ENCODE measurements at places on chromosomes 16 and 17.

GRCh38 chr16:76696876-76697275 lies 419.7 kb downstream of the CNTNAP4 start:
- DNase-seq, result no peak

- no peak for DNase-seq
Measured at GRCh38 chr16:75754141-75754540, 27.9 kb upstream of the CPHXL start.

- DNase-seq, result no peak
Measured at GRCh38 chr16:67969254-67970039, 1.0 kb upstream of the SLC12A4 start.

DNA sequence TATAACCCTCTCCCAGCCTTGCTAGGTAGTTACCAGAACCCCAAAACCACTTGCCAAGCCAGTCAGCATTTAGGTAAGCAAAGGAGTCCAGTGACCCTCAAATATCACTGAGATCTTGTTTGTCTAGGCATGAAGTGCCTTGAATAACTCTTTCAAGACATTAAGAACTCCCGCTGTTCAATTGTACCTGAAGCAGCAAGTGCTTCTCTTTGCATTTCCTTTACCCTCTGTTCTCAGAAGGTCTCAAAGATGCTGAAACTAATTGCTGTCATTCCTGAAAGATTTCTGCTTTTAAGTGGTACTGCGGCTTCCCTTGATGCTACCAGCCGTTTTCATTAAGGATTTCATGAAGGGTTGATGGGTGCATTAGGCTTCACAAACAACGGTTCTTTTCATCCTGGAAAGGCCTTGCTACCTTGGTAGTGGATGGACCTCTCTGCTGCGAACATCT lies 142.7 kb downstream of the PITPNC1 start:
- no peak for DNase-seq

DNA sequence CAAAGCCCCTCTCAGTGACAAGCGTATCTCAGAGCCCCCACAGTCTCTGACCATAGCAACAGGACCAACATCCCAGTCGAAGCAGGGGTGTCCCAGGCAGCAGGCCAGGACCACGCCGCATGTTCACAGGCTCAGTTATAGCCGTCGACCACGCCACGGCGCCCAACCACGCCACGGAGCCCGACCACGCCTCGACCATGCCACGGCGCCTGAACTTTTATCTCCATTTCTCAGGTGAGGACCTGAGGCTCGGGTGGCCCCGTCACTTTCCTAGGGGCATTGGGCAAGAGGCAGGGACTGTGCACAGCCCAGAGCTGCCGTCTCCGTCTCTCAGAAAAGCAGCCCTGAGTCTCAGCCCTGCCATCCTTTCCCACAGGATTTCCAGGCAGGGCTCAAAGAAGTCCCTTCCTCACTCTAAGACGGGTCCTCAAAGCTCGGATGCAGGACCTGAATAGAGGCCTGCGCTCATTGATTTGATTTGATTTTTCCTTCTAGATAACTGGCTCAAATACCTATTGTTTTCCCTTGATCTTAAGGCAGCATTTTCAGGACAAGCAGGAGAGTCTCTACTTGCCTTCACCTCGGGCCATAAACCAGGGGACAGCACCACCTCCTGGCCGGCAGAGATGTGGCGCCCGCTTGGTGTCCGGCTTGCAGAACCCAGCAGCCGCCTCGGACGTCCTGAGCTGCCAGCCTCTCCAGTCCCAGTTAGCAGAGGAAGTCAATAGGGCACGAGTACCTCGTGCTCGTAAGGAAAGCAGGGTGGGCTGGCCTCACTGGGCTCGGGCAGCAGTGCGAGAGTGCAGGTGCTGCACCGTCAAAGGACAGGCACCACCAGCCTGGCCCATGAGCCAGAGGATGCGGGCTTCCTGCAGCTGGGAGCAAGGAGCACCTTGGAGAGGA lies 38.8 kb downstream of the C16orf95 start:
- peak; percentile 29 for DNase-seq

- DNase-seq, result no peak
Measured at GRCh38 chr17:39688475-39688835, 598 bp upstream of the PGAP3 start.

- DNase-seq, result no peak
Measured at GRCh38 chr17:76879254-76879653, 11.1 kb downstream of the MGAT5B start.

DNA sequence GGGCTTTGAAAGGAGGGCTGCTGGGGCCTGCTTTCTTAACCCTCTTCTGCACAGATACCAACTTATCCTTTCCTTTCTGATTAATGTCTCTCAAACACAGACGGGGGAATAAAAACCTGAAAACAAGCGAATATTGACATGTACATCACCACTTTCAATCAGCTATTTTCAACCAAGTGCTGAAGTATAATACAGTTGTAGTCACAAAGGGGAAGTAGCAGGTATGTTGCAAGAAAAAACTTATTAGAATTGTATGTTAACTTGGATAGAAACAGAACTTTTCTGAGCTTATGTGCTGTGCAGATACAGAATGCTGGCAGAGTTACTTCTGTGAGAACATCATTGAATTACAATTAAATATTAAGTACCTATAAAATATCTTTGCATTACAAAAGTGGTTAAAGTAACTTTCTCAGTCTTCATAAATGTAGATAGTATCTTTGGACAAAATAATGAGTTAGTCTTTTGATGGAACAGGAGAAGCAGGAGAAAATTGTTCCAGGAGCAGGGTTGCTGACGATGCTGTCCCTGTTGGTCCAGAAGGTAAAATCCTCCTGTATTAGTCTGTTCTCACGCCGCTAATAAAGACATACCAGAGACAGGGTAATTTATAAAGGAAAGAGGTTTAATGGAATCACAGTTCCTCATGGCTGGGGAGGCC lies 59.5 kb downstream of the RPTOR start:
- DNase-seq, result no peak

GRCh38 chr17:64028874-64029464 lies 8.5 kb upstream of the ICAM2 start:
- DNase-seq, result peak; percentile 78
